ENCODE measurements at places on chromosomes 5 and 9.

- no peak for DNase-seq
Observed at GRCh38 chr5:111223101-111223786, 940 bp upstream of the CAMK4 start.

- no peak for DNase-seq
Observed at GRCh38 chr9:7861086-7861485, 61.5 kb upstream of the DMAC1 start.

- no peak for DNase-seq
Observed at GRCh38 chr5:144004146-144004545, 166.3 kb downstream of the YIPF5 start.

- DNase-seq = no peak
Observed at GRCh38 chr9:26210338-26210851, 532.2 kb upstream of the TUSC1 start.

Data from stimulated activated CD4-positive, alpha-beta T cell treated with anti-CD3 and anti-CD28 coated beads, Interleukin-1b, Interleukin-23, amount 100 ng/mL, for 1 hour (primary cell).